ENCODE measurements at places on chromosomes 13 and 19.

DNA sequence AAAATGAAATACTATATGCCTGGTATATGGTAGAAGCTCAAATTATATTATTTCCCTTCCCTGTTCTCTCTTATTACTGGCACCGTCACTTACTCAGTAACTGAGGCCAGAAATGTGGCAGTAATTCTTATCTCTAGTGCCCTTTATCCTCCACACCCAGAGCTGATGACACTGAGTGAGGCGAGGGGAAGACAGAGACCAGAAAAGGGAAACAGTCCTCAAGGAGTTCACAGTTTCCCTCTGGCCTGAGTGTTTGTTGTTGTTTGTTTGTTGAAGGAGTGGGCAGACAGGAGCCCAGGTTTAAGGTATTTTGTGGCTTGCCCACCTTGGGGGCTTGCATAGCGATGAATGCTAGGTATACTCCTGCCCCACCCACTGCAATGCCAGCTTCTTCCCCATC is 101.5 kb upstream of the FNDC3A start:
- peak; percentile 32 for DNase-seq

- DNase-seq, result no peak
Measured at GRCh38 chr13:51684076-51684475, 99.8 kb downstream of the WDFY2 start.

GRCh38 chr13:112615391-112615790 is 27.4 kb upstream of the TUBGCP3 start:
- DNase-seq, result no peak

DNA sequence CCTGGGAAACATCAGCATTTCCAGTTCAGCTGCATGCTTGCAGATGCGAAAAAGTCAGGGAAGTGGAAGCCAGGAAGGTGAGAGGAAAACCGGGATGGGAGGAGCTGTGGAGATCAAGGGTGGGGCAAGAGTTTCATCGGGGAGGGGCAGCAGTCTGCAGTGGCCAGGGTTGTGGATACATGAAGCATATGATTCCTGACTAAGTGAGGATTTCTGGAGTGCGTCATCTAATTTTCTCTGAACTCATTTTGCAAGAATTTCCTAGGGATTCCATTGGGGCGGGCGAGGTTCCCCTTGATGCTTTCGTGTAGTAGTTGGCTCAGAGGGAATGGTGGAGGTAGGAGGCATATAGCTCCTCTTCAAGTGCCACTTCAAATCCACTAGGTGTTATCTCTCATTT is 344.1 kb upstream of the TMTC4 start:
- DNase-seq, result no peak

DNA sequence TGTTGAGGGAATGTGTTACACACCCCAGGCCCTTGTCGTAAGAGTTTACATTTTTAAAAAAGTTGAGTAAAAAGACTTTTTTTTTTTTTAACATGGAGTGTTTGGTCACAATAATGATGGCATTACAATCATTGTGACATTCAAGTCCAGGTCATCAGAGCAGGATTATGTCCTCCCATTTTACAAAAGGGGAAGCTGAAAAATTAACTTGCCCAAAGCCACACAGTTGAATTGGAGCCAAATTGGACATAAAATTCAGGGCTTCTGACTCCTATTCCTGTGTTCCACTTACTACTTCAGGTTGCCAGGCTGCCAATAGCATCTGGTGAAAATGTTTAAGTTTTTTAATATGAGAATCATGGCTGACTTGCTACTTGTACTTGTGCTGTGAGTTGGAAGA is 49.3 kb downstream of the DLEU7 start:
- peak; percentile 21 for DNase-seq

- DNase-seq, result no peak
Measured at GRCh38 chr13:77691871-77692270, 5.6 kb upstream of the SLAIN1 start.

DNA sequence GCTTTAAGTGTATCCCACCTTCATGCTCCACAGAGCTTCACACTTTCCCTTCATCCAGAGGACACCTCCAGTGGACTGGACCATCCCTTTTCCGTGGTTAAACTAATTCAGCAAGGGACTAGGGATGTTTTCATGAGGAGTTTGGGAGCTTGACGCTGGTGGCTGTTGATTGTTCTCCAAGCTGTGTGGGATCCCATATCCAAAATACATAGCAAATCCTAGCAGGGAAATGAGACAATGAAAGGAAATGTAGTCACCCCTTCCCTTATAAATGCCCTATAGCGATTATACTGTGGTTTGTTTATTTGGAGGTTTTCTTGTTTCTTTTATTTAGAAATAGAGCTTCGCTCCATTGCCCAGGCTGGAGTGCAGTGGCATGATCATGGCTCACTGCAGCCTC is 31.6 kb upstream of the DPRX start:
- no peak for DNase-seq

DNA sequence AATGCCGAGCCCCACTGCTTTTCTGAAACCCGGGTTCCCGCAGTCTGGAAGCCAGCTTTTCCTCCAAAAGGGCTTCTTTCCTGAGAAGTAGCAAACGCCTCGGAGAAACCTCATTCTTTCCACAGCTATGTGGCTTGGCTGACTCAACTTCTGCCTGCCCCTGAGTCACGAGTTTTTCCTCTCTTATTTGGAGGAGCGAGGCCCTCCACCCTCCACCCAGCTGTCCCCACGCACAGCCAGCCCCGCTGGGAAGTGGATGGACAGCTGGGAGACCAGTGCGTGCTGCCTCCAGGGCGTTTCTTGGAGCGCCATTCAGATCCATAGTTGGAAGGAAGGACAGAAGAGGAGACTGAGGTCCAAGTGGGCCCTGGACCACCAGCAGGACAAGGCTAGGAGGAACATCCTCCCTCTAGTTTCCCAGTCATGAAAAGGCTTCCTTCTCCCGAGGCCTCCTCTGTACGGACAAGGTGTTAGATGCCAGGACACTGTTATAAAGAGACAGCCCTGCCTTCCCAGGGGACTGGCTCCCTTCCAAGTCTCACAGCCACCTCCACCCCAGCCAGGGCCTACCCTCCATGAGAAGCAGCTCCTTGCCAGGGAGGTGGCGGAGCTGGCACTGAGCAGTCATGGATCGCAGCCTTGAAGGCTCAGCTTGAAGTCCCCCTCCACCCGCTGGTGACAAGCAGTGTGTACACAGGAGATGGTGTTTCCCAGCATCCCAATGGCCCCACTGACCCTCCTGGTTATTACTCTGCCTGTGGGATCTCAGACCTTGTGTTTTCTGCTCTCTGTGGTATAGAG is 2.5 kb upstream of the PLEKHF1 start:
- peak; percentile 66 for DNase-seq

GRCh38 chr13:113863524-113864272 is at the start of gene GAS6:
Gene GAS6, minus strand, starts transcription at chr13:113864076. Its CDS starts 156 bp downstream, at chr13:113863920.
- DNase-seq, result peak; percentile 64

GRCh38 chr19:29591670-29592069 is 14.4 kb upstream of the POP4 start:
- no peak for DNase-seq

GRCh38 chr13:25447396-25447795 is 75.6 kb downstream of the ATP8A2 start:
- no peak for DNase-seq

DNA sequence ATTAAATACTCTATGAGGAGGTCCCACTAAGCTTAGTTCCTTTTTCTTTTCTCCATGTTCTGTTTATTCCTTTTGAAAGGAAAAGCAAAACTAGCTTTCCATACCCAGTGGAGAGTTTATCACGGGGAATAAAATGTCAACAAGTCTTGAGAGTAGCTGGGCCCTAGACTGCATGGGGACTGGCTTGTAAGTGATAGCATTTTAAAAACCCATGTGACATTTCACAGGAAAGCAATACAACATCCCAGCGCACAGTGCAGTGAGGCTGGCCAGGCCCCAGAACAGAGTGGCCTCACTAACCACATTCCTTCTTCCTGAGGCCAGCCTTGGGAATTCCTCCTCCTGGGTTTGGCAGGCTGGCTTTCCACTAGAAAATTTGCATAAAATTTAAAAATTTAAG is 149.8 kb downstream of the DLEU7 start:
- no peak for DNase-seq

- DNase-seq, result no peak
Measured at GRCh38 chr13:80841414-80841813, 500.5 kb upstream of the SPRY2 start.

Measured in suppressor macrophage treated with lipopolysaccharide for 1 hour (primary cell).